ENCODE measurements at places on chromosomes 2 and 18.
A peak's percentile ranks its signal among the peaks of the same experiment; 100 is the strongest.

DNA sequence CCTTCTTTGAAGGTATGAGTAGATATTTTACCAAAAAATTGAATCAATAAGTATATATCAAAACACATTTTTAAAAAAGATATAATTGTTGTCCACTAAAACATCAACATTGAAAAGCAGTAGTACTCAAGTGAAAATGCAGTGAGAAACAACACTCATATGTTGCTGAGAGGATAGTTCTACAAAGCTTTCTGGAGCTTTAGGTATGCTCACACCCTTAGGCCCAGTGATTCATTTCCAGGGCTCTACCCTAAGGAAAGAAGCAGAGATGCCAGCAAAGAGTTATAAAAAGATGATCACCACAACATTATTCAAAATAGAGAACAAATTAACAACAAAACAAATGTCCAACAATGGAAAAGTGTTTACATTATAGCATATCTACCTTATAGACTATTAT, 197.3 kb upstream of the CCDC150 start:
- DNase-seq = no peak

DNA sequence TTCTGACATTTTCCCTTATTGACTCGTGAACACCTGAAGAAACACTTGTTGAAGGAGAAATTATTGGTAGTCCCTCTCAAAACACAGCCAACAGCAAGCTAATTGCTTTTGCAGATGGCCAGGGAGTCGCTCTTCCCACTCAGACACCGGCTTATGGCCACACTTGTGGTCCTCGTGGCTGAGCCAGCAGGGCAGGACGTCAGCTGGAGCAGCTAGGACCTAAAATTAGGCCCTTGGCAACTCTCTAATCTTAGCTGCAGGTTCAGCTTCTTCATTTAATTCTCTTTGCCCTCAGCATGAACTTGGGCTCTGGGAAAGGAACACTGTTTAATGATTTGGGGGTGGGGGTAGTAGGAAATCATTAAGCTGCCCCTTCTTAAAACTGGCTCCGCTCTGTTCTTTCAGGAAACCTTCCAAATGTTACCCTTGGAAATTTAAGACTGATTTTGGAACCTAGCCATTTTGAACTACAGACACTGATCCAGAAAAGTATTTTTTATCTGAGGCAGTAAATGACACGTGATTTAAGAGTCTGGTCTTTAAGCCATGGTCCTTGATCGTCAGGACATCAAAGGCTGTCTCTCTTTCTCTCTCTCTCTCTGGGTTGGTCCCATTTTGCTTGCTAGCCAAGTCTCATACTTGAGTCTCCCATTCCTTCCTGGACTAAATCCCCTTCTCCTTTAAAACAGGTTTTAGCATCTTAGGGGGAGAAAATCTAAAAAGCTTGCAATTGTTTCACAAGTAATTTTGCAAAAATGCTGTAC, 77.5 kb downstream of the CDK15 start:
- DNase-seq = no peak

DNA sequence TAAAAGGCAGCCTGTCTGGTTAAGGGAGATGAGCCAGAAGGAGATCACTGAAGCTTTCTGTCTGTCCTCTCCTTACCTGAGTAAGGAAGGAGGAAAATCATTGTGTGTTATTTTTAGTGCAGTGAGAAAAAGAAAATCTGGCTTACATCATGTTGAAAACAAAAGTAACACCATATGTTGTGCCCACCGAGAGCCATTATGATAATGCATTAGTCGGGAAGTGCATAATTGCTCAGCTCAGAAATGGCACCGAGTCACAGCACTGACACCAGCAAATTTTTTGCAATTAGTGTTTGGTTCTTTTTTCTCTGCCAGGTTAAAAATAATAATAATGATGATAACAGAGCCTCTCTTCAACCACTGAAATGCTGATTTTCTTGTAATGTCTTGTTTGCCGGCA, 46.6 kb downstream of the HNMT start:
- no peak for DNase-seq

DNA sequence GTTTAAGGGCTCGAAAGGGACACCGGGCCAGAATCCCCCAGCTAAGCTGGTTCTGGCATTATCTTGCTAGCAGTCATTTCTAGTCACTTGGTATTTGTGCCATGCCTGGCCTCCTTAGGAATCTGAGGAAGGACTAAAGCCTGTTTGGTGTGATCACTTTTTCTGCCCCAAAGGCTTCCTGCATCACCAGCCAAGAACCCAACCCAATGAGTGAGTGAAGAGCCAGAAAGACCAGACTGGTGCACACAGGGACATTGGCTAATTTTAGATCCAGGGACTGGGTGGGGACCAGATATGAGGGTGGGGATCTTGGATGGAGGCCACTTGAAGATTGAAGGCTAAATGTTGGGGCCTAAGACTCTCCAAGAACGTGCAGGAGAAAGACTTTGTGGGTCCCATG, 411.9 kb upstream of the TNP1 start:
- DNase-seq = no peak

DNA sequence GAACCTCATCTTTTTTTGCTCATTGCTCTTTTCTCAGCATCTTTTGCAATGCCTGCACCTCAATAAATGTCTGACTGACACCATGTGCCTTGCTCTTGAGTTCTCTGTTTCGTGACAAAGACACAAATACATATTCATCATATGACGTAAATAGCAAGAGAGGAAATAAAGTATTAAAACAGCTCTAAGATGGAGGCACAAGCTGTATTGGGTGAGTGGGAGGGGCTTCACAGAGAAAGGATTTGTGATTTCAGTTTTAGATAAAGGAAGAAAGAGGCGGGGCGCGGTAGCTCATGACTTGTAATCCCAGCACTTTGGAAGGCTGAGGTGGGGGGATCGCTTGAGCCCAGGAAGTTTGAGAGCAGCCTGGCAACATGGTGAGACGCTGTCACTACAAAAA, 2.9 kb downstream of the CAD start:
- DNase-seq = no peak

- no peak for DNase-seq
Observed at GRCh38 chr2:130764035-130764820, 8.9 kb downstream of the AMER3 start.

DNA sequence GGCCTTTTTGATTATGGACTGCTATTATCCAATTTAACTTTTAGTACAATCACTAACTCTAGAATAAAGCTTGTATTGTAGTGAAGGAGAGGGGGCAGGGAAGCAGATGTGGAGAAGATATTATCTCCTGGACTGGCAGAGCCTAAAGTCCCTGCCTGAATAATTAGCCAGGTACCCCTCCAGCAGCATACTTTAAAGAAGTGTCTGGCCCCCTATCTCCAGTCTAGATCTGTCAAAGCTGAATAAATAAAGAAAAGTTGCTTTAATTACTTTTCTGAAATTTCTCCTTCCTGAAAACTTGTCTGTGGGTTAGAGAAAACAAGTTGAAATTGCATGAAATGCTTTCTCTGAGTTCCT, 258.2 kb downstream of the SLC8A1 start:
- DNase-seq = no peak

DNA sequence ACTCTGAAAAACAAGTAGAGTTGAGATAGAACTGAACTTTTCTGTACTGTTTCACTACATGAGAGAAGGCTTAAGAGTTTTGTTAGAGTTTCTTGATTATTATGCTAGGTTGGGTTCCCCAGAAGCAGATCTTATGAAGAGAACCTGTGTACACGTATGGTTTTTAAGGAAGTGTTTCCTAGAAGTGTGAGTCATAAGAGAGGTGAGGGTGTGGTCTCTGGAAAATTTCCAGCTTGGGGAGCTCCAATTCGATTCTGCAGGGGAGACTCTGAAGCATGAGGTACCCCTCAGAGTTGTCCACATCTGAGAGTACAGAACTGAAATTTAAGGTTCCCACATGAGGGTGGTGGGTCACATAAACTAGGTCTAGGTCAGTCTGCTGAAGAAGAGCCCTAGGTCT, 83.3 kb upstream of the MAP2 start:
- no peak for DNase-seq

GRCh38 chr2:44707945-44708660, 233.4 kb upstream of the SIX3 start:
- no peak for DNase-seq

- peak; percentile 36 for DNase-seq
Observed at GRCh38 chr2:133885847-133886246, 317.6 kb upstream of the NCKAP5 start.

DNA sequence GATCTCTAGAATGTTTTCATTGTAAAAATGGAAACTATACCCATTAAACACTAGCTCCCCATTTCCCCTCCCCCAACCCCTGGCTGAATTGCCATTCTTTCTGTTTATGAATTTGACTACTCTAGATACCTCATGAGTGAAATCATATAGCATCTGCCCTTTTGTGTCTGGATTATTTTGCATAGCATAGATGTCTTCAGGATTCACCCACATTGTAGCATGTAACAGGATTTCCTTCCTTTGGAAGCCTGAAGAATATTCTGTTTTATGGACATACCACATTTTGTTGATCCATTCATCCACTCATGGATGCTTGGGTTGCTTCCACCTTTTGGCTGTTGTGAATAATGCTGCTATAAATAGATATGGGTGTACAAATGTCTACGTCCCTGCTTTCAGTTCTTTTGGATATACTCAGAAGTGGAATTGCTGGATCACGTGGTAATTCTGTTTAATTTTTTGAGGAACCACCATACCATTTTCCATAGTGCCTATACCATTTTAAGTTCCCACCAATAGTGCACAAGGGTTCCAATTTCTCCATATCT, 7.7 kb upstream of the ASB1 start:
- no peak for DNase-seq

DNA sequence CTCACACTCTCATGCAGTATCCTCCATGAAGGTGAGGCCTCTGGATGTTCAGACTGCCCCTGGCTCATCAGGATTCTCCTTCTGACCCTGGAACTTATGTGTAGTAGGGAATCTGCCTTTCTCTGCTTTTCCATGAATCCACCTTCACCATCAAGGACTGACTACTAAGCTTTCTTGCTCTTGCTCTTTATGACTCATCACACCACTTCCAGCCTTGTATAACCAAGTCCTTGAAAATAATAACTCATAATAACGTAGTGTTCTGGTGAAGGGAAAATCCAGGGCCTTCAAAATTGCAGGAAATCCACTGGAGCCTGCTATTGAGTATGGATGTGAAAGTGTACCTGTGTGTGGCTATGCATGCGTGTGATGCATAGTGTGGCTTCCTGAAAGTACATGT, 11.3 kb upstream of the KCNS3 start:
- no peak for DNase-seq

DNA sequence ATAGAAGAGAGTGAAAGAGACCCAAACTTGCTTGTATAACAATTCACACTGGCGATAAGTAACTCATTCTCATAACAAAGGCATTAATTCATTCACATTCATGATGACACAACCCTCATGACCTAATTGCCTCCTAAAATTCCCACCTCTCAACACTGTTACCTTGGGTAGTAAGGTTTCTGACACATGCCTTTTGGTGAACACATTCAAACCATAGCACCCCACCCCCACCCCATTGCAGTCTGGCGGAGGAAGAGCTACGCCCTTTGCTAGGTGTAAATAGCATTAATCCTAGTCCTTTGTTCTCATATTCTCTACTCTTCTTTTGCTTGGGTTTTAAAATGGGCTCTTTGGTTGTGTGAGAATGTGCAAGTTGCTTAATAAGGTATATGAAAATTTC, 361.5 kb downstream of the DSEL start:
- no peak for DNase-seq

- DNase-seq = no peak
Observed at GRCh38 chr2:78418021-78418420, 607.5 kb upstream of the REG3G start.

- DNase-seq = no peak
Observed at GRCh38 chr18:13438507-13439056, 220.0 kb downstream of the LDLRAD4 start.

DNA sequence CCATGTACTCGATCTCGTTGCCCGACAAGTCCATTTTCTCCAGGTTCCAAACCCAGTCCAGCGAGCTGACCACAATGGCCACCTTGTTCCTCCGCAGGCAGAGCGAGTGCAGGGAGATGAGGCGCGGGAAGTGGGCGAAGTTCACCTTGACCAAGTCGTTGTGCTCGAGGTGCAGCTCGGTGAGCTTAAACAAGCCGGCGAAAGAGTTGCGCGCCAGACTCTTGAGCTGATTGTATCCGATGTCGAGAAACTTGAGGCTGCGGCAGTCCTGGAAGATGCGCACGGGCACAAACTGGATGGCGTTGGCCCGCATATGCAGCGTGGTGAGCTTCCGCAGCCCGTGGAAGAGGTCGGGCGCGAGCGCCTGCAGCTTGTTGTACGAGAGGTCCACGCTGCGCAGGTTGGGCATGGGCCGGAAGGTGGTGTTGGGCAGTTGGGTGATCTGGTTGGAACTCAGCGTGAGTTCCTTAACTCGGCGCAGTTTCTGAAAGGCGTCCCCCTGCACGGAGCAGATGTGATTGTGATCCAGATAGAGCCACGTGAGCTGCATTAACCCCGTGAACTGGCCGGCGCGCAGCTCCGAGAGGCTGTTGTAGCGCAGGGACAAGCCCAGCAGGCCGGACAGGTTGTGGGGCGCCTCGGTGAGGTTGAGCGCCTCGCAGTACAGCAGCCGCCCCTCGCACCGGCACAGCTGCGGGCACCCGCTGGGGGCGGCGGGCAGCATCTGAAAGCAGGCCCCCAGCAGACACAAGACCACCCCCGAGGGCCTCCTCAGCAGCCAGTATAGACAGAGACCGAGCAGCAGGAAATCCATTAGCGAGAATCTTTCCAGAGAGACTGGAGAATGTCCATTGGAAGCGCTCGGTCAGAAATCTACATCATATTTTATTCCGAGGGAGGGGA, 1.3 kb downstream of the LRRTM1 start:
- DNase-seq = no peak

DNA sequence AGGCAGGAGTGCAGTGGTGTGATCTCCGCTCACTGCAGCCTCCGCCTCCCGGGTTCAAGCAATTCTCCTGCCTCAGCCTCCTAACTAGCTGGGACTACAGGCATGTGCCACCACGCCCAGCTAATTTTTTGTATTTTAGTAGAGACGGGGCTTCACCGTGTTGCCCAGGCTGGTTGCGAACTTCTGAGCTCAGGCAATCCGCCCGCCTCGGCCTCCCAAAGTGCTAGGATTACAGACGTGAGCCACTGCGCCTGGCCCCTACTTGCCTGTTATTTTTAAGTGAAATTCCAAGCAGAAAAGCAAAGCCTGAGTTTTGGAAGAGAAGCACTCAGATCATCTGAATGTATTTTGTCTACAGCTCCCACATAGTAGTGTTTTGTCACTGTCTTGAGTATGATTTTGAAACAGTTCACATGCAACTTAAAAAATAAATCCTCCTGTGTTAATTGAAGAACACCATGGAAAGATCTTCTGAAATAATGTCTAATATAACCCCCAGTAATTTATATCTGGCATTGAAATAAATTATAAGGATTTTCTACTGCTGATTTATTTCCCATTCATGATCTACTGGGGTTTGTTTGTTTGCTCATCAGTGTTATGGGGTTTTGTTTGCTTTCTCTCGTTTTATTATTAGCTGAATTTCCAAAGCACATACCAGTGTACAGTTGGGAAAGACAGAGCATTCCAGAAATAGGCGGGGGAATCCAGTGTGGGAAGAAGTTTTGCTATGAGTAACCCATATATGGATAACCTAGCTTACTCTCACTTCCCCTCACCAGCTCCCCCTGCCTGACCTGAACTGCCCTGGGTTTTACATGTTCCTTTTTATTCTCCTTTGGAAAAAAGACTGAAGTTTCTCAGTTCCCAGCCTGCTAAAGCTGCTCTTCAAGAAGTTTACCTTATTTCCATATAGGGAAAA, 80.1 kb upstream of the MAP3K20 start:
- DNase-seq = peak; percentile 66
